ENCODE measurements at places on chromosomes 3 and 15.

- no peak for DNase-seq
Measured at GRCh38 chr3:108103886-108104797, 13.3 kb upstream of the CD47 start.

- no peak for DNase-seq
Measured at GRCh38 chr15:98196371-98196770, 235.9 kb downstream of the ARRDC4 start.

DNA sequence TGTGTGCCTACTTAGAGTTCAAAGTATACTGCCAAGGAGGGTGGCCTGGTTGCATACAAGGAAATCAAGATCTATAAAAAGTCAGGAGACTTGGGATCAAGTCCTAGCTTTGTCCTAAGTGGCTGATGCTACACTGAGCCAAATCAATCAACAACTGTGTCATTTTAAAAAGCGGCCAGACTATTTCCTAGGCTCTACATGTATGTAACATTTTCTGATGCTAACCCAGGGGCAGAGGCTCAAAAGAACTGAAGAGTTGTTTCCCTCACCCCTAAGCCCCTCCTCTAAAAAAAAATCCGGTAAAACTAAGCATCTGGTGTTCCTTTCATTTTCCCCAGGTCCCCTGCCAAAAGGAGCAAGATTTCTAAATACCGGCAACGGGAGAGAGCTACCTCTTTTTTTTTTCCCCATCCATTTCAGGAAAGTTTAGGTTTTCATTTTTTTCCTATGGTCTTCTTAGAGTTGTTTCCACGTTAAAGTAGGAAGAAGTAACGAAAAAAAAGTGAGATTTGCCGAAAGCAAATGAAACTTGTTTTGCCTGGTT is 18.8 kb upstream of the CHD2 start:
- no peak for DNase-seq

- no peak for DNase-seq
Measured at GRCh38 chr15:37032091-37032775, 68.1 kb downstream of the MEIS2 start.

GRCh38 chr3:72571052-72571451 is 277.2 kb downstream of the SHQ1 start:
- DNase-seq = no peak

- no peak for DNase-seq
Measured at GRCh38 chr15:34841262-34841725, 45.9 kb upstream of the ACTC1 start.

DNA sequence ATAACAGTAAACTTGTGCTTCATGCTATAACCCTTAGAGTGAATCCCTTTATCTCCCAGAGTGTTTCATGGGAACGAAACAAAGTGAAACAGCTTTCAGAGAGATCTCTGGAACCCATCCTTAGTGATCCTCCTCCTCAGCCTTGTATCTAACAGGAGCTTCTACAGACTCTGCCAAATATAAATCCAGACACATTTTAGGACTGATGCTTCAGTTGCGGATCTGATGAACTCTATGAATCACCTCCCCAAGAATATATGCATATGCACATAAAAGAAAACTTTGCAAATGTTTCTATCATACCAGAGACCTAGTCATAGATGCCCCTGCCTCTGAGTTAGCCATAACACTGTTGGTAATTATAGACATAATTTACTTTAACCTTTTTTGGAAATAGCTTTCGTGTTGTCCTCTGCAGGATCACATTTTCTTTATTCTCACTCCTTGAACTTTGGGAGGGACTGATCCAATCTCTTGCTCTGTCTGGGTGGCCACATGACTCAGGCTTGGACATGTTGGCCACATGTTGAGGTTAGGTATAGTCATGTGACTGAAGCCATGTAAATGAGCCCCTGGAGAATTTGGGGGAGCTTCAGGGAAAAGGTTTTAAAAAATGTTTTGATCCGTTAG is 306.4 kb upstream of the CNTN3 start:
- DNase-seq = no peak

- DNase-seq = no peak
Measured at GRCh38 chr3:184284696-184285095, 8.9 kb downstream of the ECE2 start.

- DNase-seq = no peak
Measured at GRCh38 chr15:66886241-66886675, 179.1 kb upstream of the SMAD3 start.

DNA sequence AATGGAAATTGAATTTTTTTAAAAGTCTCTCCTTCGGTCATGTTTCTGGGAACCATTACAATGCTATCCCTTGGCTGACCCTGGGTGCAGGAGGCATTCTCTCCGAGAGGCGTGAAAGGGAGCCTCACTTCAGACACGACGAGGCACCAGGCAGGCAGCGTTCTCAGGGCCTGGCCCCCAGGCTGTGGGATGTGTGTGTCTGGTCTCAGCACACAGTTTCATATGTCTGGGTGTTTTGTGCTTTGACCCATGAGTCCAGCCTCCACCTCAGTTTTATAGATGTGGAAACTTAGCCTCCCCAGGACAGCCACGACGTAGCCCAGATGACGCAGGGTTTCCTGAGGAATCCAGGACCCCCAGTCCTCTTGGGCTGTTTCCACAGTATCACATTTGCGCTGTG is 34.0 kb downstream of the FGD5 start:
- no peak for DNase-seq

DNA sequence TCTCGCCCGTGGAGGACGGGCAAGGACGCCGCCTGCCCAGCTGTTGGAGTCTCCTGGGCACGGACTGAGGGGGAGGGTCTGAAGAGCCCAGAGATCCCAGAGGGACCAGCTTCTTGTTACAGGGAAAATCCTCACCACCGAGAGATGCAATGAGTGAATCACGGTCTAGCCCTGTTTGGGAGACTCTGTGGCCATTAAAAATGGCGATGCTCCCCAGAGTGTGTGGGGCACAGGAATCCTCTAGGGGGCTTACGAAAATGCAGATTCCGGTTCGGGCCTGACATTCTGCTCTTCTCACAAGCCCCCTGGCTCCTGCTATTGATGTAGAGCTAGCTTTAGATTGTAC is 35.5 kb upstream of the EPHB3 start:
- DNase-seq = no peak

GRCh38 chr3:17755836-17756235 is 13.4 kb upstream of the TBC1D5 start:
- DNase-seq = no peak

GRCh38 chr3:170359178-170359704 is 1.7 kb downstream of the SKIL start:
- no peak for DNase-seq

GRCh38 chr3:110686701-110687100 is 384.9 kb upstream of the NECTIN3 start:
- no peak for DNase-seq

DNA sequence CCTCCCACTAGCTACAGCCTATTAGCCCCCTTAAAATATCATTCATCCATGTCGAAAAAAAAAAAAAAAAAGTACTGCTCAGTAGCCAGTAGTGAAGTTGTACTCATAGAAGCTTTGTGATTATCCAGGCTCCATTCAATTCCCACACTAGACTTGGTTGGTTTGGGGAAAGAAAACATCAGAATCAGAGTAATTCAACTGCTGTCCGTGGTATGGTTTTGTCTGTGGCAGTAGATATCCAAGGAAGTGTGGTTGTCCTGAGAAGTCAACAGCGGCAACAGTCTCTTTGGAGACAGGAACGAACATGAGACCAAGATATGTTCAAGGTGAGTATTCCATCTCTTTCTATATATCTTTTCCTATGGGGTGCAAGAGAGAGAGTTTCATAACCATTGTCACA is 99.2 kb downstream of the GOLIM4 start:
- no peak for DNase-seq

DNA sequence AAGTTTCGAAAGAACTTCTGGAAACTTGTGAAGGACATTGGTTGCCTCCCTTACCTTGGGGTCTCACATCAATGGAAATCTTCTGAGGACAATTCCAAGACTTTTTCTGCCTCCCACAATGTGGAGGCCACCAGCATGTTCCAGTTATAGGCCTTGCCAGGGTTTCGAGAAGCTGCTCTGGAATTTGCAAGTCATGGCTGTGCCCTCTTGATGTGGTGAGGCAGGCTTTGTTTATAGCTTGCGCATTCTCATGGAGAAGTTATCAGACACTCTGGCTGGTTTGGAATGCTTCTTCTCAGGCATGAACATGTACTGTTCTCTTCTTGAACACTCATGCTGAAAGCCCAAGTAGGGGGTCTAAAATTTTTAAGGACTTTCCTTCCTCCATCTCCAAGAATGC is 4.1 kb downstream of the CXCR6 start:
- no peak for DNase-seq

DNA sequence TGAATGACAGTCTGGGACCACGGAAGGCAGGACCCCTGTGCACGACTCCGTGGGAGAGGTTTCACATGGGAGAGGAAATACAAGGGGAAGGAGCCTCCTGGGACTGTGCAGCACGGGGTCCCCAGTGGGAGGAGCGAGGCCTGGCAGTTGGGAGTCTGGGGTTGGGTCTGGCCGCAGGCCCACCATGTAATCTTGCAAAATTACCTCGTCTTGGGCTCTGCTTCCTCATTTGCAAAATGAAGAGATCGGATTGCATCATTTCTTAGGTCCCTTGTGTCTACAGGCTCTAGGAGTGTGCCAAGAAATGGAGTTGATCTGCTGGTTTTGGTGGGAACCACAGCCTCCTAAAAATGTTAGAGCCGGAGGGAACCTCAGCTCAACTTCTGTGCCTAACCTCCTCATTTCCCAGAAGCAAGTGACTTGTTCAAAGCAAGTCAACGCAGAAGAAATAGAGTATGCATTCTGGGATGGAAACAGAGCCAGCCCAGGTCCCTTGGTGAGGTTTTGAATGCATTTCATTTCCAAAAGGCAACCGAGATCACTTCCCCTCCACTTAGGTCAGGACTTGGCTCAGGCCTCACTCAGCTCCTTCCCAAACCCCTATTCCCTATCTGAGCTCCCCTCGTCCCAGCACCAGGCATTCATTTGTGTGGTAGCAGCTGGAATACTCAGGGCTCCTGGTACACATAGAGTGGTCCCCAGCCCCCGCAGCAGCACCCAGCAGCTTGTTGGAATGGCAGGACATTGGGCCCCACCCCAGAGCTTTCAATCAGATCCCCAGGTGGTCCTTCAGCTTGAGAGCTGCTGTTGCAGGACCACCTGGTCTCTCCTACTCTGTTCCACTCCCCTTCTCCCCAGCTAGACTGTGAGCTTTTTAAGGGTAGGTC is 267.7 kb downstream of the XXYLT1 start:
- no peak for DNase-seq

GRCh38 chr3:141651409-141651808 is 86.7 kb upstream of the RNF7 start:
- no peak for DNase-seq

GRCh38 chr3:184428561-184429175 is 48.8 kb downstream of the CHRD start:
- DNase-seq = no peak

DNA sequence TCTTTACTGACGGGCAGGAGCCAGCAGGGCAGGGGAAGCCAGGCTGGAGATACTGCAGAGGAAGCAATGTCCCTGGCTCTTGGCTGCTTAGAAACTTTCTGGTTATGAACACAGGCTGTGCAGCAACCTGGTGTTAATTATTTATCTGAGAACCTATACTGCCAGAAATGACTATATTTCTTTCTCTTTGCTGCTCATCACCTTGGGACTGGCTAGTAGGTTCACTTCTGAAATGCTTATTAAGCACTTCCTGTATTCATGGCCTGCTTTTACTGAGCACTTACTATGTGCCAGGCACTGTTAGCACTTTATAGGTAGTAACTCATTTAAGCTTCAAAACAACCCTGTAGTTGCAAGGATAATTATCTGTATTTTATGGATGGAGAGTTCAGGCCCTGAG is 57.6 kb downstream of the RAB11A start:
- no peak for DNase-seq

DNA sequence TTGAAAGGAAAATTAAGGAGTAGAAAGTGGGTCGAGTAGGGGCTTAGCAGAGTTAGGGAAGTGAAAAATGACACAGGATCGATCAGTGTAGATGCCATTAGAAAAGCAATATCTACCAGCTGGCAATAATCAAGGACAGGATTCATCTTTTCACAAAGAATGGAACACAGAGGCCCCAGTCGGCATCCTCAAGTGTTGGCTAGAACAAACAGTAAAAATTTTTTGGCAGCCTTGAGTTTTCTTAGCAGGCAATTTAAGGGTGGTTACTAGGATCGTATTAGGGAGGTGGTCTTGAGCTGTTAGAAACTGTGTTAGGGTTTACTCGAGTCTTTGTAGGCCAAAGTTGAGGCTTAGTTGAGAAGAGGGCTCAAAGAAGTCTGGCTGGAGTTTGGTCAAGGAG is 658.8 kb upstream of the SGO1 start:
- no peak for DNase-seq

DNA sequence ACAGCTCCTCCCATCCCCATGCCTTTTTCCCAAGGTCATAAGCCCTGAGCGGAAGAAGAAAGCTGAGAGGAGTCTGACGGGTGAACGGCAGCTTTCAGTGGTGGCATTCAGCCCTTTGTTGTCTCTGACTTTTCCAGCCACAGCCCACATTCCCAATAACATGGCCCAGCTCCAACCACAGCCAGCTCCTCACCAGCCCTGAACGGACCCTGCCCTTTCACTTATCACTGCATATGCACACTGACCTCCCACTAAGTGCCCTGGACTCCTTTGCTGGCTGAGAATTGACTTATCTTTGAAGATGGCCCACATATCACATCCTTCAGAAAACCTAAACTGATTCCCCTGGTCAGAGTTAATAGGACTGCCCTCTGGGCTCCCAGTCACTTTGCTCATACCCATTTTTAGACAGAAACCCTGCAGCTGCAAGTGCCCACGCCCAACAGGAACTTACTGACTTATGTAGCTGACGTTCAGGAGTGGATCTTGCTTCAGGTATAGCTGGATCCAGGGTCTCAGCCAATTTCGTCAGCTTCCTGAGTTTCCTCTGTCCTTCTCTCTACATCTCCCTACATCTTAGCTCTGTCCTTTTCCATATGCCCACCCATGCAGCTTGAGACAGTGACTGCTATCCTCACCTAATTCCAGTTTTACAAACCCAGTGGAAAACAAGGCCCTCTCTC is 348.5 kb upstream of the PROK2 start:
- no peak for DNase-seq

DNA sequence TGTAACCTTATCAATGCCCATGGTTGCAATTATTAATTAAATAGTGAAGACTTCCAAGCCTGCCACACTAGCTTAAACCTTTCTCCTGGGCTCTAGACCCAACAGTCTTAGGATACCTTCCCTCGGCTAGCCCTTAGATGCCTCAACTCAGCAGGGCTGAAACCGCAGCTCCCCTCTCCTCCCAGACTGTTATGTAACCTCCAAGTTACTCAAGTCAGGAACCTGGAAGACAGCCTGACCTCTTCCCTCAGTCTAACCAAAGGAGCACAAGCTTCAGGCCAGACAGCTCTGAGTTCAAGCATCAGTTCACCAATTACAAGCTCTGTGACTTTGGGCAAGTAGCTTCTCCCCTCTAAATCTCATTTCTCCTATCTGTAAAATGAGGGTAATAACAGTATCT is 70.5 kb upstream of the HACD2 start:
- DNase-seq = no peak

DNA sequence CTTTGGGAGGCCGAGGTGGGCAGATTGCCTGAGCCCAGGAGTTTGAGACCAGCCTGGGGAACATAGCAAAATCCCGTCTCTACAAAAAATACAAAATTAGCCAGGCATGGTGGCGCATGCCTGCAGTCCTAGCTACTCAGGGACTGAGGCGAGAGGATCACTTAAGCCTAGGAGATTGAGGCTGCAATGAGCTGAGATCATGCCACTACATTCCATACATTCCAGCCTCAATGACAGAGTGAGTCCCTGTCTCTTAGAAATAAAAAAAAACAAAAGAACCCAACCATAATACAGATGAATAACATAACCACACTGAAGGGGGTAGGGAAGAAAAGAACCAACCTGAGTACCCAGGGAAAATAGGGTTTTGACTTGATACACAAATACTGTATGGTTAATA is 19.7 kb upstream of the CGNL1 start:
- DNase-seq = no peak

- no peak for DNase-seq
Measured at GRCh38 chr3:189404797-189405484, 226.2 kb upstream of the TP63 start.

Data from cortex of kidney (tissue), 1 donor.